AG08396 (cell line): ENCODE measurements at places on chromosomes 2 and 18.

DNA sequence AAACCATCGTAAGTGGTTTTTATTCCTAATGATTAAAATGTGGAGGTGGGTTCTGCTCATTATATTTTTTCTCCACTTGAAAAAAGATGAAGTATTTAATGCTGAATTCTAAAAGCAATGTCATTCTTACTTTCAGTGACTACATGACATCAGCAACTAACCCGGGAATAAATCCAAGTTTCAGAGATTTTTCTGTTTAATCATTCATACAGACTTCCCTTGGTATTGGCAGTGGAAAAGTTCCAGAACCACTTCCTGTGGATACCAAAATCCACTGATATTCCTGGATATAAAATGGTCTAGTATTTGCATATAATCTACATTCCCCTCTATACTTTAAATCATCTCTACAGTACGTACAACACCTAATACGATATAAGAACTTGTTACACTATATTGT lies 128.6 kb downstream of the ZNF532 start:
- DNase-seq, result no peak

DNA sequence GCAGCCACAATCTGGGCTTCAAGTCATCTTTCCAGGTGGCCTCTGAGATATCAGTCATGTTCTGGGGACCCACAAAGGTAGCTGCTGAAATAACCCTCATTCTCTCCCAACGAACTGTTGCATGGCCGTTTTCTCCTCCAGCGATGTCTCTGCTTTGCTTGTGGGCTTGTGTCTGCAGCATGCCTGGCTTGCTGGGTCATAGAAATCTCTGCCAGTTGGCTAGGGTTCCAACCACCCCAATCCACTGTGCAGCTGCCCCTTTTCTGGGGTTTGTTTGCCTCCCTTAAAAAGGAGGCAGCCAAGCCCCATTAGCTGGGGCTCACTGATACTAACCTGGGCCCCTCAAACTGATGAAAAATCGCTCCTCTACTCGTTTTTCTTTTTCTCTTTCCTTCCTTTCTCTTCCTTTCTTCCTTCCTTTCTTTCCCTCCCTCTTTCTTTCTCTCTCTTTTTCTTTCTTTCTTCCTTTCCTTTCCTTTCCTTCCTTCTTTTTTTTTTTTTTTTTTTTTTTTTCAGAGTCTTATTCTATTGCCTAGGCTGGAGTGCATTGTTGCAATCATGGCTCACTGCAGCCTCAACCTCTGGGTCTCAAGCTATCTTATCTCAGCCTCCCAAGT lies 680.0 kb downstream of the EPHA4 start:
- no peak for DNase-seq

DNA sequence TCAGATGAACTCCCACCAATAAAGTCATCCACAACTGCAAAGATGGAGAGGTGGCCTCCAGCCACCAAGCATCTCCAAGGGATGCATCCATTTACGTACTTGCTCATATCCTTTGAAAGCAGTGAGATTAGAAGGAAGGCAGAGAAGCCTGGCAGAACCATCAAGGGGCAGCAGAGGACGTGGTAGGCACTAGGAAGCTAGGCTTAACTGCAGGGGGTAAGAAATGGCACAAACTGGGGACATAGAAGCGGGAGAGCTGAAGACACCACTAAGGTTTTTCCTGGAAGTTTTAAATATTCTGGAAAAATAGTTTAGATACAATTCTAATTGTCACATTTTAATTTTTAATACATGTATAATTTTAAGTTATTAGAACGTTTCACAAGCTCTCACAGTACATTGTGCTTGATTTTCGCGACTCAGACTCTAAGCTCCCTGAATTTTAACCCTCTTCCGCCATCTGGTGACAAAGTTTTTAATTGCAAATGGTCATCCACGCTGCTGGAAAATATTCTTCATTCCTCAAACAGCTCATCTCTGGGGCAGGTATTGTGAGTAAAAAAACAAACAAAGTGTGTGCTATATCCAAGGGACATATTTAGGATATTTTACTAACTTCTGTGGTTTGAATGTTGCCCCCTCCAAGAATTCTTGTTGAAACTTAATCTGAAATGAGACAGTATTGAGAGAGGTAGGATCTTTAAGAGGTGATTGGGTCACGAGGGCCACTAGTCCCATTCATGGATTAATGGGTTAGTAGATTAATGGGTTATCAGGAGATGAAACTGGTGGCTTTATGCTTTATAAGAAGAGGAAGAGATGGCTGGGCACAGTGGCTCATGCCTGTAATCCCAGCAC lies 1.6 kb upstream of the PSTPIP2 start:
- peak; percentile 52 for DNase-seq

DNA sequence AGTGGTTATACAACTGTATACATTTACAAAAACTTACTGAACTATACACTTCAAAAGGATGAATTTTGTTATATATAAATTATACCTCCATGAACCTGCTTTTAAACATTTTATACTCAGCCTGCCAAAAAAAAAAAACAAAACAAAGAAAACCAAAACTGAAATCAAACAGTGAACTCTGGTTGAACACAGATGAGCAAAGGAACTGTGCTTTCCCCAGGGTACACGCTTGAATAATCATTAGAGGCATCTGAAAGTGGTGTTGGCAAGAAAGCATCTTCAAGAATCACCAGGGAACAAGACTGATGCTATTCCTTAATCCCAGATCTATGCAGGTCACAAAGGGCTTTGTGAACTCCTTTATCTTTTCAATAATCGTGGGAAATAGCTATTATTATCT lies 77.0 kb upstream of the LYPD1 start:
- no peak for DNase-seq

DNA sequence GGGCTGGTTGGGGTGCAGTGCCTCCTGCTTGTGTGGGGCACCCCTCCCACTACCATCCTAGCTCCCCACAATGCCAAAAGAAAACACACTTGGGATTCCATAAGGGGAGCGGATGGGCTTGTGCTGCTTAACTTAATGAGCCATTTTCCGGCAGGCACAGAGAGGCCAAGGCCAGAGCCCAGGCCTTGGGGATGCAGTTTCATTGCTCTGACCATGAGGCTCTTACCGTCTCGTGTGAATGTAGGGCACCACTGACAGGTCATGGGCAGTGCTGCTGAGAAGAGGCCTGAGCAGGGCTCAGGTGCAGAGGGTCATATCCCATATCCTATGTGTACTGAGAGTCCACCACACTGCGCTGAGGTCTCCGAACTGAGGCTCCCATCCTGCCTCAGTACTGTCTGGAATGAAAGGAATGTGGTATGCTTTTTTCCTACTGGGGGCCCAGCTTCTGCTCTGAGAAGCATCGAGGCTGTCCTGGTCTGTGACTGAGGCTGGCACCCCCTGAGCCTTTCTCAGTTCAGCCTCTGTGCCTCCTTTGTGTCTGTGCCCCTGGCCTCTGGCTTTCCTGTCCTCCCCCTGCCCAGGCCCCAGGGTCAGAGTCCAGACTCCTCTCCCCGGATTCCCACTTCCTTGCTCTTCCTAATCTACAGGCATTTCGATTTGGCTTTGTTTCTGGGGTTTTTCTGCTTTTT lies 45.2 kb upstream of the MAPRE3 start:
- peak; percentile 23 for DNase-seq

- DNase-seq, result no peak
Observed at GRCh38 chr2:176227874-176228273, 39.4 kb downstream of the HOXD1 start.

DNA sequence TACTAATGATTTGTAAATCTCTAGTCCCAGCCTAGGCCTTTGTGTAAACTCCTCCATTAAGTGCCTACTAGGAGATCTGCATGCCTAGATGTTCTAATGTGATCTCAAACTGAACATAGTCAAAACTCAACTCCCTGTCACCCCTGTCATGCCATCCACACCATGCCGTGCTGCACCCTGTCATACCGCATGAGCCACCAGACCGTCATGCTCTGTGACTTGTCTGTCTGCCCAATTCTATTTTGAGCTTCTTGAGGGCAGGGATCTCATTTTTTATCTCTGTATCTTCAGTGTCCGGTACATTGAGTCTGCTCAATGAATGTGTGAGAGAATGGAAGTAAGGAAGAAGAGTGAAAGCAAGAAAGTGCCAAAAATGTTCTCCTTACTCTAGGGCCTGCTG lies 35.5 kb downstream of the GREB1L start:
- DNase-seq, result no peak

- no peak for DNase-seq
Observed at GRCh38 chr2:146437712-146438111, 1407.1 kb upstream of the ACVR2A start.

- DNase-seq, result no peak
Observed at GRCh38 chr18:7637269-7637668, 70.2 kb downstream of the PTPRM start.

GRCh38 chr18:48230467-48231113 lies 178.6 kb downstream of the ZBTB7C start:
- DNase-seq, result peak; percentile 58

DNA sequence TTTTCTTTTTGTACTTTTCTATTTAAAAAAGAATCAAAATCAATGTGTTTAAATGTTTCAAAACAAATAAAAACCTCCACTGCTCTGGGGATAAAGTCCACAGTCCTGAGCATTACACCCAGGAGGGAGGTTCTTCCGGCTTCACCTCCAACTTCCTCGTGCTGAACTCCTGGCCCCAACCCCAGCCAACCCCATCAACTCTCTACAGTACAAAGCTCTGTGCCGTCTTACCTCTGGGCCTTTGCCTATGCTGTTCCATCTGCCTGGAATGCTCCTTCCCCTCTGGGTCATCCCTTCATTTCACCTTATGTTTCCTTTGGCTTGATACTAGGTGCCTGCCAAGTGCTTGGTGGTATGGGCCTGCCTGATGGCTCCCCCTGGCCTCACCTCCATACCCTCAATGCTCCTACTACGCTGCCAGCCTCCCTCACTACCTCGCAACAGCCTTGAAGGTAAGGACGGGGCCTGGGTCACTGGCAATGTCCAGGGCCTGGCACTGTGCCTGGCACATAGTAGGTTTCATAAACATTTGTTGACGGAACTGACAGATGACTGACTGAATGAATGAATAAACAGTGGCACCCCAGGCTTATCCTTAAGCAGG lies 28.8 kb downstream of the SDC1 start:
- no peak for DNase-seq

- no peak for DNase-seq
Observed at GRCh38 chr2:102253140-102253752, 58.1 kb upstream of the IL1RL1 start.

- DNase-seq, result no peak
Observed at GRCh38 chr18:76142611-76143010, 352.4 kb downstream of the ZNF516 start.

- DNase-seq, result no peak
Observed at GRCh38 chr2:107359021-107359420, 467.7 kb upstream of the RGPD4 start.

GRCh38 chr2:47639467-47639866 lies 143.5 kb upstream of the MSH6 start:
- DNase-seq, result no peak

- no peak for DNase-seq
Observed at GRCh38 chr18:76764291-76764901, 58.0 kb upstream of the ZNF236 start.

GRCh38 chr18:36028859-36029258 lies 38.5 kb downstream of the RPRD1A start:
- DNase-seq, result no peak

GRCh38 chr2:44112096-44112495 lies 56.6 kb upstream of the PPM1B start:
- no peak for DNase-seq

- DNase-seq, result no peak
Observed at GRCh38 chr2:131093696-131094462, 619 bp upstream of the FAM168B start.

DNA sequence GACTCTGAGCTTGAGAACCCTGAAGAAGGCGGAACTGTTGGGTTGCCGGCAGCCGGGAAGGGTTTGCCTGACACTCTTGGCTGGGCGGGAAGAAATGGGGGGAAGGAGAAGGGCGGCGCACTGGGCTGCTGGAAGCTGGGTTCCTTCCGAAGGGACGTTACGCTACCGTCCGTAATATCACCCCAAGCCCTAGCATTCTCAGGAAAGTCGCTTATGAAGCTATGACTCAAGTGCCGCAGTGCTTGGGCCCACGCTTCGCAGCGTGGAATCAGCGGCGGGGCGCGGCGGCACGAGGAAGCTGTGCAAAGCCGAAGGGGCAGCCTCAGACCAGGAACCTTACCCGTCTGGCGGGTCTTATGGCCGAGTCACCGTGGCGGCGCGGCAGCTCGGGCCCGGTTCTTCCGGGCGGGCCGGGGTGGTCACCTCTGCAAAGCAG lies 50.2 kb upstream of the SIGLEC15 start:
- peak; percentile 69 for DNase-seq

DNA sequence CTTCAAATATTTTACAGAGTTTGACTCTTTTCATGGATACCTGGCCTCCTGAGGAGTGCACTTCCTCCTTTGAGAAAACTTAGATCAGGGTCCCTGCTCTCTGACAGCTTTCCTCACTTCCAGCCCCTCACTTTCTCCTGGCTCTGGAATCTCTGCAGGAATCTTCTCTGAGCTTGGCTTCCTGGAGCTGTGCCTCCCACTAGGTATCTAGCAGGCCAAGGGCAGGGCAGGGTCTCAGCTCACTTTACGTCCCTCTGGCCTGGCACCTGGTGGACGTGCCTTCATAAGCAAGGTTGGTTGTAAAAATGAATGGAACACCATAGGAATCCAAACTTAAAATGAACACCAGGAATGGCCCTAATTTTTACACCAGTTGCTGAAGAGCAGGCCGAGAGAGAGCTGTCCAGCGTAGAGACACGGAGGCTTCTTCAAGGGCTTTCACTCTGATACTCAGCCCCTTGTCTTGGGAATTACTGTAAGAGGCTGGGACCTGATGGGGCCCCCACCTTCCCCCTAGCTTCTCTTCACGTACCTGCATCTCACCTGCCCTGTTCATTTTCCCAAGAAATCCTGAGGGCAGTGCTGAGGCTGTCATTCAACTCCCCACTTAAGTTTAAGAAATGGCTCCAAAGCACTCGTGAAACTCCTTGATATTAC lies 426.9 kb upstream of the ID2 start:
- no peak for DNase-seq

GRCh38 chr18:22800551-22800951 lies 132.6 kb upstream of the RBBP8 start:
- DNase-seq, result no peak

- no peak for DNase-seq
Observed at GRCh38 chr18:51639541-51639940, 442.1 kb upstream of the MEX3C start.

DNA sequence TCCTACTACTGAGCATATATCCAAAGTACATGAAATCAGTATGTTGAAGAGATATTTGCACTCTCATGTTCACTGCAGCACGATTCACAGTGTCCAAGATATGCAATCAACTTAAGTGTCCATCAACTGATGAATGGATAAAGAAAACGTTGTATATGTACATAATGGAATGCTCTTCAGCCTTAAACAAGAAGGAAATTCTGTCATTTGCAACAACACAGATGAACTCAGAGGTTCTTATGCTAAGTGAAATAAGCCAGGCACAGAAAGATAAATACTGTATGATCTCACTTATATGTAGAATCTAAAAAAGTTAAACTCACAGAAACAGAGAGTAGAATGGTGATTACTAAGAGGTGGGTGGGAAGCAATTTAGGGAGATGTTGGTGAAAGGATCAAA lies 149.2 kb downstream of the EVA1A start:
- DNase-seq, result no peak

- DNase-seq, result no peak
Observed at GRCh38 chr2:184628051-184628450, 29.7 kb downstream of the ZNF804A start.

- no peak for DNase-seq
Observed at GRCh38 chr2:116842164-116842563, 972.3 kb upstream of the DDX18 start.

- no peak for DNase-seq
Observed at GRCh38 chr2:21693081-21693480, 569.3 kb downstream of the TDRD15 start.
